CD4-positive, alpha-beta memory T cell (primary cell): ENCODE measurements at places on chromosomes 4 and X. TPM values are rescaled to one million over a fixed set of nuclear protein-coding genes. Genes with fewer than 3 reads are reported as not detected.

DNA sequence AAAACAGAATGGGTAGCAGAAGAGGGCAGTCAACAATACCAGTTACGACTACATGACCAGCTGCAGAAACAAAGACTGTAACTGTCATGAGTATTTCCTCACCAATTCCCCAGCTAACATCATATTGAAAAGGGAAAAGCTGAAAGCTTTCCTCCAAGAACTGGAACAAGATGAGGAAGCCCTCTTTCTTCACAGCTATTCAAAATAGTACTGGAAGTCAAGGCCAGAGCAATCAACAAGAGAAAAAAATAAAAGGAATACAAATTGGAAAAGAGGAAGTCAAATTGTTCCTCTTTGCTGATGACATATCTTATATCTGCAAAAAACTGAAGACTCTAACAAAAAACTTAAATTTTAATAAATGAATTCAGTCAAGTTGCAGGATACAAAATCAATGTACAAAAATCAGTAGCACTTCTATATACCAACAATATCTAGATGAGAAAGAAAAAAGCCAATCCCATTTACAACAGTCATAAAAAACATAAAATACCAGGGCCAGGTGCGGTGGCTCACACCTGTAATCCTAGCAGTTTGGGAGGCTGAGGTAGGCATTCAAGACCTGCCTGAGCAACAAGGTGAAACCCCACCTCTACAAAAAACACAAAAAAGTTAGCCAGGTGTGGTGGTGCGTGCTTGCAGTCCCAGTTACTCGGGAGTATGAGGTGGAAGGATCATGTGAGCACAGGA lies 125.4 kb downstream of the ATP8A1 start:
- no peak for DNase-seq

GRCh38 chrX:42732506-42732905 lies 45.5 kb downstream of the PPP1R2C start:
- DNase-seq: no peak

DNA sequence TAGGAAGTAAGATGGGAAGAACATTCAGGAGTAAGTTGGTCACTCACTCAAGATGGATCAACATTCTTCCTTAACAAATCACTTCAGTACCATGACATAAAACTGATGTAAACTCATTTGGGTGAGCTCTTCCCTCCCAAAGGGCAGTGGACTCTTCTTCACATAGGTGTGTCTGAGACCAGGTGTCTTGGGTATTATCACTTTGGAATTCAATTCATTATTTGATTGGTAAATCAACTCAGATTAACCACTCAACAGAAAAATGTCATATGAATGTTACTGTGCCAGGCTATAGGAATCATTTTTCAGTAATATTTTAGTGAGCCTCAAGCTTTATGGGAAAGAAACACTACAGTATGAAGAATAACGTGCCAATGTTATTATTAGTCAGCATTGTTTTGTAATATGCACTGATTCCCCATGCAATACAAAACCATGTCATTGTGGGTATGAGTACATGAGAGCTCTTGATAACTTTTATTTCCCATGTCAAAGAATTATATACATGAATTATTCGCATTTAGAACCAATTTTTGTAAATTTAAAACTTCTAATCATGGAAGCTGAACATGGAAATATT lies 58.6 kb upstream of the ETNPPL start:
- DNase-seq: no peak

DNA sequence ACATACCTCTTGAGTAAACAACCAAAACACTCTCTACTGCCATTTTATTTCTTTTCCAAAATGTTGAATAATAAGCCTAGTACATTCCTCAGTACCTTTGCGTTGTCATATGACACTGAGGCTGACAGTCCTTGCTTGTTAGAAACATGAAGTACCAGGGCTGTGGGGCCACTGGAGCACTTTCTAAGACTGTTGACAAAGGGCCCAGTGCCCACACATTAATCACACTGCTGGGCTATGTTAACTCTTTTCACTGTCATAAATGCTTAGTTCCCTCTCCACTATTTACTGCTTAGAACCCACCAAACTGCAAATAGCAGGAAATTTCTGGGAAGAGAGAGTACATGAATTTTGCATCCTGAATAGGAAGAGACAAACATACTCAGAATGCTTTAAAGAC lies 57.1 kb downstream of the FAM47B start:
- no peak for DNase-seq

GRCh38 chr4:93865650-93866049 lies 37.1 kb downstream of the ATOH1 start:
- DNase-seq: no peak

DNA sequence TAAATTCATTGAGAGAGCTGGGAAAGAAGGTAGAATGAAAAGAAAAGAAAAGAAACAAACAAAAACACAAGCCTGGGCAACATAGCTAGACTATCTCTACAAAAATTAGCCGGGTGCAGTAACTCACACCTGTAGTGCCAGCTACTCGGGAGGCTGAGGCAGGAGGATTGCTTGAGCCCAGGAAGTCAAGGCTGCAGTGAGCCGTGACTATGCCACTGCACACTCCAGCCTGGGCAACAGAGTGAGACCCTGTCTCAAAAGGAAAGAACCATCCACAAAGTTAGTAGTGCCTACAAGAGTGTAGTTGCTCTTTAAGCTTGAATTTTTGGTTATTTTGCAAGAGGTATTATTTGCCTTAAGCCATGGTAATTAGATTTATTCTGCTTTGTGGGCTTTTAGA lies 157.7 kb downstream of the CBR4 start:
- no peak for DNase-seq

ETNPPL gene
- not detected for total RNA-seq

GRCh38 chr4:79205121-79205520 lies 120.7 kb downstream of the NAA11 start:
- DNase-seq: no peak

GRCh38 chr4:15755321-15756155 lies 22.6 kb upstream of the CD38 start:
- no peak for DNase-seq

- DNase-seq: no peak
Measured at GRCh38 chrX:37759351-37759750, 20.5 kb upstream of the CYBB start.

GRCh38 chr4:113692809-113693411 lies 68.6 kb downstream of the CAMK2D start:
- peak; percentile 8 for DNase-seq
